A549 treated with CpdA at 1 μM for 4 hours (cell line): ENCODE measurements at places on chromosomes 3 and 15. TPM values are rescaled to one million over a fixed set of nuclear protein-coding genes. Genes with fewer than 3 reads are reported as not detected.

CTXN2 gene
- 0.03 to 0.05 TPM (median 0.04 TPM) in 3 of 5 replicates, not detected in the others for total RNA-seq

ANKRD63 gene
- 0.19 to 0.42 TPM (median 0.32 TPM) in 4 of 5 replicates, not detected in the other for total RNA-seq

ST8SIA2 gene
- total RNA-seq = 0.44 to 1.0 TPM (median 0.75 TPM) in 5 replicates

GOLGA8S gene
- 0.10 to 0.20 TPM (median 0.15 TPM) in 5 replicates for total RNA-seq

ASB14 gene
- not detected in 5 replicates for total RNA-seq
